RKO (cell line): ENCODE measurements at places on chromosomes 4 and X.

DNA sequence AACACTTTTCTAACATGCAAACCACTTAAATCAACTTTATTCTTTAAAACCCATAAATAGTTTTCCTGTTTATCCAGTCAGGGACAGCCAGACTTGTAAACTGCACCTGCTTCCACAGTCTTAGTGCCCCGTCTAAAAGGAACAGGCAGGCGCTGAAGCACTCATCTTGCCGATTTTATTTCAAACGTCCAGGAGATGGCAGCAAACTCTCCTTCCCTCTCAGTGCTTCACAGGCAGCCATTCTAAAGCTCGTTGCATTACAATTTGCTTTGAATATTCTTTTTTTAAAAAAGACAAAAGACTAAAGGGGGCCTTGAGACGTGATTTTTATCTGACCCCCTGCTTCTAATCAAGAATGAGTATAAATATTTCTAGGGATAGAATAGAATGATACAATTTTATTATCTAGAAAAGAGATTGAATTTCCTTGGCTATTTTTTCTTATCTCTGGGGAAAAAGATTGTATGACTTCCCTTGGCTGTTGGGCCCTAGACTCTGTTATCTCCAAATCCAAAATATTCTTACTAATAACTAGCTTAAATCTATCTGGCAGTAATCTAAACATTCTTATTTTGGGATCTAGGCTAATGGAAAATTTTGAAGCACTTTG lies 93.6 kb upstream of the MYOZ2 start:
- DNase-seq: peak; percentile 82

DNA sequence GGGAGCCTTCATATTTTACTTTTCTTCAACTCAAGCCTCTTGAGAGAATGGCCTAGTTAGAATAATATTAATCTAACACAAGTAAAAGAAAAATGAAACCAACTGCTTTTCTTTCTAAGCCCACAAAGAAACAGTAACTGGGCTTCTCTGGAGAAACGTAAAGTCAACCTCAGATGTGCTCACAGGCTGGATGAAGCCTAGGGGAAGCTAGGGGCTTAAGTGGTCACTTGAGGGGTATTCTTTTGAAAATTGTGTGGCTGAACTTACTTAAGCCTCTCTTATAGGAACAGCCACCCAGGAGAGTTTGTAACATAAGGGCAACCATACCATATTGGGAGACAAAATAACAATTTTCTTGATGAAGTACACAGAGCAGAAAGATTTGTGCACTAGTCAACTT lies 279.0 kb downstream of the SPRY1 start:
- DNase-seq: no peak

- DNase-seq: peak; percentile 24
These were observed 72.8 kb downstream of the GRXCR1 start for GRCh38 chr4:42965326-42965725.

DNA sequence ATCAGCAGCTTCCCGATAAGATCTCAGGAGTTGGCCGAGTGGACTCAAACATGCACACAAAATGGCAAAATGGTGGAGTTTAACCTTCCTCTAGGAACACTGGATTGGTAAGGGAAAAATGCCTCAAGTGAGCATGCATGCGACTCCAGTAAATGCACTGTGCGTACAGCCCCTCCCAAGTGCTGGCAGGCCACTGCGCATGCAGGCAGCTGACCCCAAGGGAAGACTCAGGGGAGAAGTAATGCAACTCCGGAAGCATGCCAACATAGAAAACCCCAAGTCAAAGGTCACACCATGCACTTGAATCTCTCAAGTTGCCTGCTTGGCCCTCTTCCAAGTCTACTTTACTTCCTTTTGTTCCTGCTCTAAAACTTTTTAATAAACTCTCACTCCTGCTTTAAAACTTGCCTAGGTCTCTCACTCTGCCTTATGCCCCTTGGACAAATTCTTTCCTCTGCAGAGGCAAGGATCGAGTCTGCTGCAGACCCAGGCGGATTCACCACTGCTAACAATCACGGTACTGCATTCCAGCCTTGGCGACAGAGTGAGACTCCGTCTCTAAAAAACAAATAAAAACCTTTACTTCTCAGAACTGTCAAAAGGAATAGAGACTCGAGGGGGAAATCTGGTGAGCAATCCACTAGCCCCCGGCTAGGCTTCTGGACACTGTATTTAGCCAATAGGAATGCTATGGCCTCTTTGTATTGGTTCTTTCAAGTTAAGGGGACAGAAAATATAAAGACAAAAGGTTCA lies 33.5 kb downstream of the NYX start:
- DNase-seq: no peak

DNA sequence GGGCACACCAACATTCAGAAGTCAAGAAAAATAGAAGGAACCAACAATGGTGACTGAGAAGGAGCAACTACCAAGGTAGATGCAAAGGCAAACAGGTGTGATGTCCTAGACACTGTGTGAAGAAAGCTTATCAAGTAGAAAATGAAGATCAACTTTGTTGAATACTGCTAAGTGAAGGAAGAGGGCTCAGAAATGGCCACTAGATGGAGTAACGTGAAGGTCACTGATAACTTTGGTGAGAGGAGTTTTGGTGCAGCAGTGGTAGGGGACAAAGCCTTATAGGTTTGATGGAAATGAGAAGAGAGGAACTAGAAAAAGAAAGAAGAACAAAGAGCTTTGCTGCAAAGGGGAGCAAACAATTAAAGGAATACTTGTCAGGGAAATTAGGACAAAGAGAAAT lies 23.5 kb downstream of the OTC start:
- DNase-seq: peak; percentile 45

- DNase-seq: no peak
These were observed 174.2 kb downstream of the BTC start for GRCh38 chr4:74619931-74620702.

DNA sequence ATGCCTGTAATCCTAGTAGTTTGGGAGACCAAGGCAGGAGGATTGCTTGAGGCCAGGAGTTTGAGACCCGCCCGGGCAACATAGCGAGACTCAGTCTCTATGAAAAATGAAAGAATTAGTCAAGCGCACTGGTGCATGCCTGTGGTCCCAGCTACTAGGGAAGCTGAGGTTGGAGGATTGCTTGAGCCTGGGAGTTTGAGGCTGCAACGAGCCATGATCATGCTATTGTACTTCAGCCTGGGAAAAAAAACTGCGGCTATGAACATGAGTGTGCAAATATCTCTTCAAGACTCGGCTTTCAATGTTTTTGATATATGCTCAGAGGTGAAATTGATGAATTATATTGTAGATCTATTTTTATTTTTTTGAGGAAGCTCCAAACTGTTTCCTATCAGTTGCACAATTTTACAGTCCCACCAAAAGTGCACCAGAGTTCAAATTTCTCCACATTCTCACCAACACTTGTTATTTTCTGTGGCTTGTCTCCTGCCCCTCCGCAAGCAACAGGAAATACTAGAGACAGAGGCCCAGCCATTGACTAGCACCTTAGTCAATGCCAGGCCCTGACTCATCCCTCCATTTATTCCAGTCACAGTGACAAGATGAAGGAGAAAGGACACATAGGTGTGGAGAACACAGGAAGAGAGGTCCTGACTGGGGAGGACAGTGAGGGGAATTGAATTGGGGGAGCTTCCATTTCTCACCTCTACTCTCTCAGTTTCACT lies 33.1 kb upstream of the ZNF41 start:
- DNase-seq: peak; percentile 77

- DNase-seq: no peak
These were observed 60.2 kb downstream of the MID1IP1 start for GRCh38 chrX:38861489-38861888.

GRCh38 chrX:71823391-71824057 lies 60.4 kb downstream of the CXorf49B start:
- DNase-seq: no peak

DNA sequence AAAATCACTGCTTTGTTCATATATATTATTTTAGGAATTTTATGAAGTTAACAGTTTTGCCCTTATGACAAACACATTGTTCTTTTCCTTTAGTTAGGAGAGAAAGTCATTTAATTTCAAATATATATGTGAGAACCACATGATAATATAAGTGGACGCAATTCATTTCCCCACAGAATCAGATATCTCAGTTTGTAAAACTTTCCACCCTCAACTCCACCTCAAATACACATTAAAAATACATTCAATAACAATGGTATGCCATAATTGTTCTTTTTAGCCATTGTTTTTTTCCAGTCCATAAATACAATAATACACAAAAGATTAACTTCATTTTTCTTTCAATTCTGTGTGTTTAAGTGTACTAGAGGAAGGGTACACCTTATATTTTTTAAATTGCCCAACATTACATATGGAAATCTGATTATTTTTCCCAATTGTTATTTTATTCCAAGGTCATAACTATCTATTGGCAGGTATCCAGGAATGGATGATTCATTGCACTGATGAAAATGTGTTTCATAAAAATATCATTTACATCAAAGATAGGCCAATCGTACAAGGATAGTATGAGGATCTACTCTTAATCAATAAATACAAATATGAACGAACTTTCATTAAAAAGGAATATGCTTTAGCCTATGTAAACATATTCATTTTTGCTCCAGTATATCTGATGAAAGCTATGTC lies 125.0 kb downstream of the PPP3CA start:
- no peak for DNase-seq

GRCh38 chr4:136664988-136665387 lies 867.3 kb downstream of the PCDH18 start:
- DNase-seq: no peak

GRCh38 chrX:38178396-38178795 lies 42.3 kb downstream of the SRPX start:
- no peak for DNase-seq

DNA sequence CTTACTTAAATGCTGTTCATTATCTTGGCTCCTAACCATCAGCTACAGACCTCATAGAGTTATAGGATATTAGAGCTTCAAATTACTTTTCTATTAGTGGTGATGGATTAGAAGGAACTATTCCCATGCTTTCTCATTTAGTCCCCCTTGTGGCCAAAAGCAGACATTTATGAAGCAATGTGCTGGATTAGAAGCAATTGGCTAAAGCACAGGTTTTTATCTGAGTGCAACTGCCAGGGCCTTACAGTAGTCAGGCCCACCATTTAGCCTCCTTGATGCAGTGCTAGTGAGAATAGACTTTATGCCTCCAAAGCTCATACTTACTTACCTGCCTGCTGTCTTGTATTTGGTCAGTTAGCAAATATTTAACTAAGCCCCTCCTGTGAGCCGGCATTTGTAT lies 93.0 kb downstream of the TSPAN7 start:
- peak; percentile 48 for DNase-seq

GRCh38 chr4:55337944-55338343 lies 8.1 kb upstream of the SRD5A3 start:
- no peak for DNase-seq

DNA sequence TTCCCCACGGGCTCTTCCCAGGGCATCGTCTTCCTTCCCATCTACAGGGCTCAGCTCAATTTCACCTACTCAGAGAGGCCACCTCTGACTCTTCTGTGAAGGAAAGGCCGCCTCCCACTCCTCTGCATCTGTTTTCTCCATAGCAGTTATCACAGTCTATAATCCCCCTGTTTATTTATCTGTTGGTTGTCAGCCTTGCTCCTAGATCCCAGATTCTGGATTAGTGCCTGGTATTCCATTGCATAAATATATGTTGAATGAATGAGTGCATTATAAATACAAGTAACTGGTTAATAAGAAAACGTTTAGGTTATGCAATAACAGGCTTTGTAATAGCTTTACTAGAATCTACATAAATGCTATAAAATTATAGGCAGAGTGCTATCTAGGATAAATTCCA lies 52.9 kb downstream of the NSG1 start:
- no peak for DNase-seq

- no peak for DNase-seq
These were observed 78.3 kb upstream of the HELT start for GRCh38 chr4:184939978-184940377.

DNA sequence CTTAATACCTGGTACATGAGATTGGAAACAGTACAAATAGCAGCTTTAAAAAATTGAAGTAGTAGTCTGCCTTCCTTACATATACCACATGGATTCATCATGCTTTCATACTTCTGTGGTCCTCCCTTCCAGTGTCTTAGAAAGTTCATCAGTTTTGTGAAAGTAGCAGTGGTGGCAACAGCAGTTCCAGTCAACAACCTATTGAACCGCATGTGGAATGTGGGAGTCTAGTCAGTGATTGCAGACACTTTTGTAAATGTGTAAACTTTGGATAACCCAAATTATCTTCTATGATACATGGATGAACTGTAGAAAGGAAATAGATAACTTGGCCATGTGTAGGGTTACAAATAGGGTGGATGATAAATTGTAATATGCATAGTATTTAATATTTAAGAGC lies 34.1 kb downstream of the FNIP2 start:
- DNase-seq: no peak

DNA sequence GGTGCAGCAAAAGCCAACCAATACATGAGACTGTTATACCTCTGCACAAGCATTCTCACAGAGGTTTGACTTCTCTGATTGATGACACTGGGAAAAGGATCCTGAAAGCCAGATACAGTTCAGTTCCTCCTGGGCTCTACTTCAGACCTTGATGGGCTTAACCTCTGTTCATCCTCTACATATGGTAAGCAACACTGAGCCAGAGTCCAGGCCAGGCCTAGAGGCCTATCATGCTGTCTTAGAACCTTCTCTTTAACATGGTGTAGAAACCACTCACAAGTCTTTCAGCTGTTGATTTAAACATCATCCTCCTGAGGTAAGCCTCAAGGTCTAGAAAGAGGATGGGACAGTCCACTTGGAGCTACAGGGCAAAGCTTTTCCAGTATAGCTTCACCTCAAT lies 9.2 kb downstream of the MAD2L1 start:
- no peak for DNase-seq

- DNase-seq: no peak
These were observed 1348.0 kb downstream of the ADGRL3 start for GRCh38 chr4:62548108-62548524.

- no peak for DNase-seq
These were observed 27.0 kb upstream of the LNX1 start for GRCh38 chr4:53618321-53618720.

GRCh38 chrX:38970074-38970473 lies 168.8 kb downstream of the MID1IP1 start:
- no peak for DNase-seq

DNA sequence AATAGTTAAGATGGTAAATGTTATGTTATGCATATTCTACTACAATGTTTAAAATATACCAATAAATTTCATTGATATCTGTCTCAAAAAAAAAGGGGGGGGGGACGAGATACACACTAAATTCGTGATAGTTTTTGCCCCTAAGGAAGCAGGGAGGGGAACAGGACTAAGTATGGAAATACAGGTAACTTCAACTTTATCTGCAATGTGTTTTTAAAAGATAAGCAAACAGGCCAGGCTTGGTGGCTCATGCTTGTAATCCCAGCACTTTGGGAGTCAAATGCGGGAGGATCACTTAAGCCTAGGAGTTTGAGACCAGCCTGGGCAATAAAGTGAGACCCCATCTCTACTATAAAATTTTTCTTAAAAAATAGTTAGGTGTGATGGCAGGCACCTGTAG lies 13.4 kb upstream of the CLOCK start:
- DNase-seq: no peak

- no peak for DNase-seq
These were observed 3.7 kb downstream of the NKX3-2 start for GRCh38 chr4:13540446-13541175.
